ENCODE measurements at places on chromosomes 7 and 10. TPM values are rescaled to one million over a fixed set of nuclear protein-coding genes. Genes with fewer than 3 reads are reported as not detected.

The NUP205 gene
- 15.5 TPM for polyA plus RNA-seq

The C7orf33 gene
- polyA plus RNA-seq = not detected

The SLC26A5 gene
- not detected for polyA plus RNA-seq

DNA sequence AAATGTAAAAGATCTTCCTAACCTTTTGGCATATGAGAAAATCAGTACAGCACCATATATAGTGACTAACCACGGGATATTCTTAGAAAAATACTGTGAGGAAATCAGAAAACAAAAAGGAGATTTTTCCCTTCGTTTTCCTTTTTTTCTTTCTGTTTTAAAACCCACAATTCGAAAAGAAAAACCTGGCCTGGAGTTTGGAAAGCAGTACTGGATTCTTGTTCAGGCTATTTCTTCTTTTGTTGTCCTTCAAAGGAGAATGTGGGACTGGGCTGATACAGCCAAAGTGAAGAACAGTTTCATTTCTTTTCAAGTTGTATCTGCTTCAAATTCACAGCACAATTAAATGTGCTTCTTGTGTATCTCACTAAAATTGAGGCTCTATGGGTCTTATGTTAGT lies 156.8 kb upstream of the PHYHIPL start:
- DNase-seq = no peak

DNA sequence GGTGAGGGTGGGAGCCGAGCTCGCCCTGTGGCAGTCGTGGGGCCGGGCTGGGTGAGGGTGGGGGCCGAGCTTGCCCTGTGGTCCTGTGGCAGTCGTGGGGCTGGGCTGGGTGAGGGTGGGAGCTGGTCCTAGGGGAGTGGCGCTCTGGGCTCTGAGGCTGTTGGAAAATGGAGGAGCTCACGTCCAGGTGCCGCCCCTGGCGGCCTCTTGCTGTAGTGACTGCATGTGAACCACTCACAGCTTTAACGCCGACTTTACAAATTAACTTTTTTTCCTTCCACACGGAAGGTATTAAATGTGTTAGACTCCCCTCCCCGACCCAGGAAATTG lies 312.6 kb downstream of the WDR37 start:
- no peak for DNase-seq

The PPRC1 gene
- 7.5 TPM for polyA plus RNA-seq

- no peak for DNase-seq
These were observed 71.6 kb upstream of the BAIAP2L1 start for GRCh38 chr7:98472521-98472954.

DNA sequence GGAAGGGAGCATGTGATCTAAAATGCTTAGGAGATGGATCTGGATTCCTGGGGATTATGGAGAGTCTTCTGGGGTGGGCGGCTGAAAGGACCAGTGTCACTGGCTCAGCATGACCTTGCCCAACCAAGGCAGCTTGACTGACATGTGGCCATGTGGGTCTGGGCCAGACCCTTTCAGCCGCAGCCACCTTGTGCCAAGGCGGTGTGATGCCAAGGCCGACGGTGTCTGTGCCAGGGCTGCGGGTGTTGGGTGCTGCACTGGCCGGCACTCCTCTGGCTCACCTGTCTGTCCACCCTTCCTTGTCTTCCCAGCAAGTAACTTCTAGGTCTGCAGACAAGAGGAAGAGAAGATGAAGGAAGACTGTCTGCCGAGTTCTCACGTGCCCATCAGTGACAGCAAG lies 8.8 kb downstream of the DEPP1 start:
- DNase-seq = no peak

DNA sequence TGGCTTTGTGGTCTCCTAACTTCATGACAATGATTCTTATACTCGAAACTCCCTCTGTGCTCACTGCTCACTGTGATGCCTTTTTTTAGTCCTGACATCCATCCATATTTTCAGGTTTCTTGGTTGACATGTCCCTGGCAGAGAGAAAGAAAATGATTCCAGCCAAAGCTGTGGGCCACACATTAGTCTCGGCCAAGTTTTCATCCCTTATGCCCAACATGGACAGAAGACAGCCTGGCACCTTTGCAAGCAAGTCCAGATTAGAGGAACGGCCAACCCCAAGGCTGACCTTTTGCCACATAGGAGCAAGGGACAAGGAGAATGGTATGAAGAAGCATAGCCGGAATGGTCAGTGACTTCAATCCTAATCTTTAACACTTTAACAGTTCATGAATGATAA lies 8.7 kb upstream of the OPALIN start:
- DNase-seq = no peak

GRCh38 chr7:26492816-26493215 lies 201.2 kb downstream of the SNX10 start:
- DNase-seq = no peak

DNA sequence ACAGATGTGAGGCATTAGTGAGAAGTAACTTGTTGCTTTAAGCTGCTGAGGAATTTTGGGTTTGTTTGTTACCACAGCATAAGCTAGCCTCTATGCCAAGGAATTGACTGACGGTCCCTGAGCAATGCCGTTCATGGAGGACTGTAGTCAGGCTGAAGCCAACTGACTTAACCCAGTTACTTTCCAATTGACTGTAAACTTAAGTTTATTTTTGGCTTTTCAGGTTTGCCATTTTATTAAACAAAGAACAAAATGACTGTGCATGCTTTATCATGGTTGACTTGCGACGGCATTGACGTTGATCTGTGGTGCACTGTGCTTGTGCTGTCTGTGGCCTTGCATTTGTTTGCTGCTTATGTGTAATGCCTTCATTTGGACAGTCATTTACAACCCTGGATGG lies 53.5 kb downstream of the DNAJB9 start:
- DNase-seq = no peak

GRCh38 chr7:128435327-128435686 lies 20.4 kb upstream of the HILPDA start:
- DNase-seq = no peak

The AKR1C3 gene
- polyA plus RNA-seq = 219 TPM

DNA sequence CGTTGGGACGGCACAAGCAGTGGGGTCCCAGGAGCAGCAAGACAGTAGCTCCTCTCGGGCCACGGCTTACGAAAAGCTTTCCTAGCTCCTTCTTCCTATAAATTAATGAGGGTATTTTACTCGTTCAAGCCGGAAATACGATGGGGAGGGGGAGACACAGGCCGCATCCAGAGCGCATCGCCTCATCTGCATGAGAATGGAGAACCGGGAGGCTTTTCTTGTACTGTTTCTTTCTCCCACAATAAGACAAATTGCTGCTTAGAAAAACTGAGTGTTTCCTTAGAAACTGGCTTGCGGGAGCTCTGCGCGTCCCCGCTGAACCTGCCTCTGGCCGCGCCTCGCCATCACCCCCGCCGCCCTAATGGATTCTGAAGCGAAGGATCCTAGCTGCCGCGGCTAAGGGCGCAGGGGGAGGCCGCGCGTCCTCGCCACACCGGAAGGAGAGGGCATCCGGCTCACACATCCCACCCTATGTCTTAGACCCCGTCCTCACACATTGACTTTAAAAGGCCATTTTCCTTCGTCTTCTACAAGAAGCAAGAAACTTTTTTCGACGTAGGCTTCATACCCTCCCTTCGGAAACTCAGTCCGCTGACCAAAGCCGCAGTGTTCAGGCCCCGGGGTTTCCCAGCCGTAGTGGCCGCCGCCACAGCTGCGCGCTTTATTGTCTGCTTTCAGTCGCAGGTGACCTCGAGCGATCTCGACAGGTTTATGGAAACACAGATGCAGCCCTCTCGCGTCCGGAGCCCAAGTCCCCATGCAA lies 8.8 kb downstream of the NXPH1 start:
- DNase-seq = no peak

The NODAL gene
- not detected for polyA plus RNA-seq

DNA sequence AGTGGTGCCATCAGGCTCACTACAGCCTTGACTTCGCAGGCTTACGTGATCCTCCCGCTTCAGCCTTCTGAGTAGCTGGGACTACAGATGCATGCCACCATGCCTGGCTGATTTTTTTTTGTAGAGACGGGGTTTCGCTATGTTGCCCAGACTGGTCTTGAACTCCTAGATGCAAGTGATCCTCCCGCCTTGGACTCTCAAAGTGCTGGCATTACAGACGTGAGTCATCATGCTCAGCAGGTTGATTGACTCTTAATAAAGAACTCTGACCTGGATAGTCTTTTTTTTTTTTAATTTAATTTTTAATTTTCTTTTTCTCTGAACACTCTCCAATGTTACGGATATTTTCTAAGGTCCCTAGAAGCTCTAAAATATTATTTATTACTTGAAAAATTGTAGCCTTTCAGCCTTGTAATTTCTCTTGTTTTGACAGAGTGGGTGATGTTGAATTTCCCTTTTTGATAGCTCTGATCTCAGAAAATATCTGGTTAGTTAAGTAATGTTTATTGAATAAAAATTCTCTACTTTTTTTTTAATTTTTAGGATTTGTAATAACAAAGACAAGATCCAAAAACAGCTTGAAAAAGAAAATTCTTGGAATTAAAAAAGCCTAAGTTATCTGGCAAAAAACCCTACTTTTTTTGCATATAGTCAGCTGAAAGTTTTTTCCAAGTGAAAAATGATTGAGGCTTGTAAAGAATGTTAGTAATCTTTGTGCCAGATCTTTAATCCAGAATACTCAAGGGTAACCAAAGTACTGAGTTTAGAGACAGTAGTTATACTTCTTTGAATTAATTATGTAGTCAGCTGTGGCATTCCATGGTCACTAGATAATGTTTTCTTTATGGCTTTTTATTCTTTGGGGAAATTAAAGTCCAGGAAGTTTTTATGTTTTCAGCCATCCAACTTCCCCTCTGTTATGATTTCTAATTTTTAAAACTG lies 26.7 kb downstream of the TBC1D12 start:
- no peak for DNase-seq

DNA sequence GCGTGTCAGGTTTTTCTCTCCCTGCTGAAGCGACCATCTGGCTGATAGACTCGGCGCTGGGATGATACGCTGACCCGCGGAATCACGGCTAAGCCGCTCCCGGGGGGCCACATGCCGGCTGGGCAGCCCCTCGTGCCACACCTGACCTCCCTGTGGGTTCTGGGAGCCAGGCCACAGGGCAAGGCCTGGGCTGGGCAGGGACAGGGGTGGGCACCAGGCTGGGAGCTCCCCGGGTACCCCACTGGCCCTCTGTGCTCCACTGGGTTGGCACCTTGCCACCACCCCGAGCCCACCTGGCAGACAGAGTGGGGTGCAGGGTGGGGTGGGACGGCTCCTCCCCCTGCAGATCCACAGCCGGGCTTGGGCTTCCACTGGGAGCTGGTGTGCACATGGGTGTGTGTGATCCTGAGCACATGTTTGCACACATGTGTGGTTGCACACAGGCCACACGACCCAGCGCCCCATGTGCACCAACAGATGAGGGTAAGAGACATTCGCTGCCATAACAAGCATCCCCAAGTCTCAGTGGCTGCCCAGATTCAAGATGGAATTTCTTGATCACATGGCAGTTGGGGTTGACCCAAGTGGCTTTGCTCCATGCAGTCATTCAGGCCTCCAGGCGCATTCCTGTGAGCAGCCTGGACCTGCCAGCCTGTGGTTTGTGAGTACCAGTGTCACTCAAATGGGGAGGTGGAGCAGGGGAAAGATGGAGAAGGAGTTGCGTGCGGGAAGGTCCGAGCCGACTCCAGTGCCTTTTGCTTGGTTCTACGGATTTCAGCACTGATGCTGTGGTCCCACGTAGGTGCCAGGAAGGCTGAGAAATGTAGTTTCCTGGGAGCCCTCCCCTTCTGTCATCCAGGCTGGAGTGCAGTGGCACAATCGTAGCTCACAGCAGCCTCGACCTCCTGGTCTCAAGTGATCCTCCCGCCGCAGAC lies 79.7 kb downstream of the UNCX start:
- no peak for DNase-seq

DNA sequence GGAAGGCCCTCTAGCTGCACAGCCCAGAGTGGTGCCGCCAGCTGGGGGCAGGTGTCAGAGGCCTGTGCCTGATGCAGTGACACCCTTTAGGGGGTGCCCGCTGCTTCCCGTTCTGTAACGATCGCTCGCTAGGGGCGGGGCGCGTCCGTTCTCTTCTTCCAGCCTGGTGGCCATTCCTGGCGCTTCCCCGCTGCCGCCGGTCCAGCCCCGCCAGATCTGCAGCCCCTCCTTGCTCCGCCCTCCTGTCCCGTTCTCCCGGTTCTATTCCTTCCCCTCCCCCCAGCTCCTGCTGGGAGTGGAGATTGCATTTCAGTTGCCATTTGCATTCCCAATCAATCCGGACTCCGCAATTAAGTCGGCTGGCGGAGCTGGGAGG lies 39.2 kb downstream of the AGAP3 start:
- no peak for DNase-seq

- DNase-seq = no peak
These were observed 53.5 kb upstream of the SEMA3E start for GRCh38 chr7:83702446-83702845.

The CHAT gene
- polyA plus RNA-seq = not detected

DNA sequence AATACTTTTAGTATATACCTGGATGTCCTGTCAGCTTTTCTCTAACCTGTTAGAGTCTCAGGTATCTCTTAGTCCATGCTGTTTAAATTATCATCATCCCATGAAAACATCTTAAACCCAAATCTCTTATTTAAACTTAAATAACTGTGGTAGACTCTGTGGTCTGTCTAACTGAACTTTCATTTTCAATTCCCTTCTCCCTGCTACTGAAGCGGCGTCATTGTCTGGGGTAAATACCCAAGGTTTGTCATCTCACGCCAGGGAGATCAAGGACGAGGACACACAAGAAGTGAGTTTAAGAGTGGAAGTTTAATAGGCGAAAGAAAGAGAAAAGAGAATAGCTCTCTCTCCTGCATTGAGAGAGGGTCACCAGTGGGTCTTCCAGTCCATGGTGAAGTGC lies 804.4 kb upstream of the CELF2 start:
- no peak for DNase-seq

The IDI2 gene
- polyA plus RNA-seq = not detected

The CRYGN gene
- not detected for polyA plus RNA-seq

DNA sequence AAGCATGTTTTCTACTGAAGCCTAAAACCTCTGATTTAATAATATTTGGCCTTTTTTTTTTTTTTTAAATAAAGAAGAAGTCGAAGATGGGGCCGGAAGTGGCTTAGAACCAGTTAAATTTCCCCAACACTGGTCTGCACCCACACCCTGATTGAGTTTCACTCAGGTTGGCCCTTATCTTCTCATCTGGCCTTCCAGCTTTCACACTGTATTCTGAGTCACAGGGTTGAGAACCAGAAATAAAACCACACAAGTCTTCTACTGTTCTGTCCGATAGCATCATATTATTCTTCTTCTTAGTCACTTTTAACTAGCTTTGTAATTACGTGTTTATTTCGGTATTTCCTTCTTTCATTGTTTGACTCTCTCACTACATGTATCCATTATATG lies 9.9 kb downstream of the ZNF365 start:
- DNase-seq = peak; percentile 86

The ABCA13 gene
- polyA plus RNA-seq = not detected

- DNase-seq = no peak
These were observed 51.4 kb downstream of the PKD1L1 start for GRCh38 chr7:47896809-47897423.

GRCh38 chr7:93245525-93246432 lies 13.6 kb downstream of the VPS50 start:
- peak; percentile 17 for DNase-seq

The C7orf25 gene
- polyA plus RNA-seq = 0.39 TPM

The FASTK gene
- 51.2 TPM for polyA plus RNA-seq

- no peak for DNase-seq
These were observed 126.2 kb downstream of the CCNY start for GRCh38 chr10:35462491-35462934.
